Right renal cortex interstitium (tissue), 3 donors: ENCODE measurements at places on chromosomes 4 and X.

- DNase-seq = no peak
Measured at GRCh38 chr4:145404761-145405160, 76.9 kb upstream of the SMAD1 start.

- DNase-seq = no peak
Measured at GRCh38 chrX:16212024-16212423, 44.7 kb downstream of the MAGEB17 start.

GRCh38 chrX:15834053-15834452, 20.6 kb downstream of the AP1S2 start:
- DNase-seq = no peak

- DNase-seq = no peak
Measured at GRCh38 chr4:112735474-112735951, 98.6 kb downstream of the LARP7 start.

- no peak for DNase-seq
Measured at GRCh38 chr4:53267026-53267425, 98.8 kb downstream of the SCFD2 start.

GRCh38 chrX:26822448-26822847, 606.5 kb downstream of the MAGEB5 start:
- no peak for DNase-seq

- DNase-seq = no peak
Measured at GRCh38 chrX:24298191-24298590, 15.7 kb downstream of the SUPT20HL2 start.

GRCh38 chrX:136529795-136530194, 2.2 kb upstream of the VGLL1 start:
- no peak for DNase-seq

GRCh38 chr4:156948738-156949137, 22.9 kb downstream of the PDGFC start:
- no peak for DNase-seq

GRCh38 chrX:122813876-122814275, 370.2 kb upstream of the GRIA3 start:
- DNase-seq = no peak

DNA sequence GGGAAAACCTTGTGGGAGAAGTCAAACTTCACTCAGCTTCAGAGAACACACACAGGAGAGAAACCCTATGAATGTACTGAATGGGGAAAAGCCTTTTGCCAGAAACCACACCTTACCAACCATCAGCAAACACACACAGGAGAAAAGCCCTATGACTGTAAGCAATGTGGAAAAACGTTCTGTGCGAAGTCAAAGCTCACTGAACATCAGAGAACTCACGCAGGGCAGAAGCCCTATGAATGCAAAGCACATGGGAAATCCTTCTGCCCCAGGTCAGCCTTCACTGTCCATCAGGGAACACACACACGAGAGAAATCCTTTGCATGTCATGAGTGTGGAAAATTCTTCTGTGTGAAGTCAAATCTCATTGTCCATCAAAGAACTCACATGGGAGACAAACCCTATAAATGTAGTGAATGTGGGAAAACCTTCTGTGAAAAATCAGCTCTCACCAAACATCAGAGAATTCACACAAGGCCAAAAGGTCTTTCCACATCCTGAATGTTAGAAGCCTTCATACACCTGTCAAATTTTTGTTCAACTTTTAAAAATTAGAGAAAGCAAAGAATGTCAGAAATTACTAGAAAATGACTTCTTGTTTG, 199.4 kb downstream of the SMIM20 start:
- no peak for DNase-seq

GRCh38 chrX:110733166-110733565, 62.5 kb downstream of the CHRDL1 start:
- no peak for DNase-seq

GRCh38 chrX:41870719-41871151, 52.6 kb downstream of the CASK start:
- no peak for DNase-seq

DNA sequence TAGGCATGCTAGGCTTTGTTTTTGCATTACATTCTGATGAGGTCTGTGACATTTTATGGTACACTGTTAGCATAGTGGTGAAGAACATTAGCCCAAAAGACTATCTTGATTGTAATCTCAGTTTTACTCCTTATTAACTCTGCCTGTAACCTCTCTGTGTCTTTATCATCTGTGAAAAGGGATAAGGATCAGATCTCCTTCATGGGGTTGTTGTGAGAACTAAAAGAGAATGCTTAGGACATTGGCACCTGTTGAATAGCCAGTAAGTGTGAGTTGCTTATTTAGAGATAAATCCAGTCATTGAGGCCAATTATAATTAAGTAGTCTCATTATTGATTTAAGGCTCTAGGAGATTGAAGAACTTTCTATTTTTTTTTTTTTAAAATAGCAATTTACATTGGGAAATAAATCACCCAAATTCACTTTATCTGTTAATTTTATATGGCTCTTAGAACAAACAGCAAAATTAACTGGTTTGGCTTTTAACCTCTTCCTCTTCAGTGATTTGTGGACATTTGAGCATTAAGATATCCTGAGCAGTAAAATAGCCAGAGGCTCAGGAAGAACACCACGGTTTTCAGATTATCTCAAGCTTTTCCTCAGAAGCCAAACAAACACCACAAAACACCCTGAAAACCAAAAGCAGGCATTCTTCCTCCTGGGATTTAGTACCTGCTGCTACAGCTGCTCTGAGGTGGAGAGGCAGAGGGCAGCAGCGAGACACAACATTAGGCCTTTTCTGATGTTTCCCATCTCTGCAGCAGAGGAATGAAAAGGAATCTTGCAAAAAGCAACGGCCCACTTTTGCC, 192.9 kb downstream of the ARHGAP10 start:
- peak; percentile 36 for DNase-seq

GRCh38 chr4:75135068-75135825, 202.3 kb downstream of the PARM1 start:
- no peak for DNase-seq

- DNase-seq = no peak
Measured at GRCh38 chr4:59966758-59967157, 1233.4 kb upstream of the ADGRL3 start.

- no peak for DNase-seq
Measured at GRCh38 chr4:143406523-143406922, 69.8 kb downstream of the GAB1 start.

- DNase-seq = no peak
Measured at GRCh38 chr4:23733476-23733875, 156.4 kb downstream of the PPARGC1A start.

GRCh38 chr4:152997771-152998487, 61.8 kb downstream of the FHDC1 start:
- DNase-seq = no peak

DNA sequence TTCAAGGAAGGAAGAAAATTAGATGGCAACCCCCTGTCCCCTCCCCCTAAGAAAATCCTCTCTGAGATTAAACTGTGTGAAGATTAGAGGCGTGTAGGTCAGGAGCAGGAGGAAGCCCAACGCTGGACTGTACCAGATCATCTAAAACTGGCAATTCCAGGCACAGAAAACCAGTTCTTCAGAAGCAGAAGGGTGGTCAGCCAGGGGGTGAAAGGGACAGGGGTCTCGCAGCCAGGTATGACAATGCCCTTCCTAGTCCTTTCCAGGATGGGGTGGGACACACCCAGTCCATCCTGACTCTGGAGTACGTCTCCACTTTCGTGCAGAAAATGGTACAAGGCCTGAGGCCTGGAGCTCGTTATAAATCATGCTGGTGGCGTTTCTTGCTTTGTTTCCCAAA, 3.3 kb upstream of the RHOH start:
- DNase-seq = no peak

DNA sequence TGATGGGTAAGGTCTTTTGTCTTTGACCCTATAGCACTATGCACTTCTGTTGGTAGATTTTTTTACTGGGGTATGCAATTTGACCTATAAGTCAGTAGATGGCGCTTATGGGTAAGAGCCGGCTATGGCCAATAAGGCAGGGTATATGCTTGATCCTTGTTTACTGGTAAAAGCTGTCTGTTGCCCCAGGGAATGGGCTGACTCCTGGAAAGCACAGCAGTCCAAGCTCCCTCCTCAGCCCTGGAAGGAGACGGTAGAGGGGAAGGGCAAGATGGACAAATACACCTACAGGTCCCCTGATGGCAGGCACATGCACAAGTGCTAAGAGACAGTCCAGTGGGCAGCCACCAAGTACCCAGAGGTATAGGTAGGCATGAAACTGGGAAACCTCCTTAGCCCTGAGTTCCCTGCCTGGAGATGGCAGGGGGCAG, 63.7 kb downstream of the ADAMTS3 start:
- no peak for DNase-seq

GRCh38 chr4:181528570-181529184, 714.5 kb upstream of the TENM3 start:
- peak; percentile 62 for DNase-seq

DNA sequence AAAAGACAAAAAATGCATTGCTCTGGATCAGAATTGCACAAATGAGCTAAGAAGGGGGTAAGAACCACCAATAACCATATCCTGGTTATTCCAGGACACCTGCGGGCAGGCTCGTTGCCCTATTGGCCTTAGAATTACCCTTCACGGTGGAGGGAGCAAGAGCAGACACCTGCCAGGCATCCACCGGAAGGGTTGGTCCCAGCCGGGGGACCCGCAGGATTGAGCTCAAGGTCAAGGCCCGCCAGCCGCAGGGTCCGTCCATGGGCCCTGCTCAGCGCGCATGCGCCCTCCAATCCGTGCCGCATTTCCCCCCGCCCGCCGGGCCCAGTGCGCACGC, 575 bp downstream of the SLC25A6 start:
- DNase-seq = no peak

DNA sequence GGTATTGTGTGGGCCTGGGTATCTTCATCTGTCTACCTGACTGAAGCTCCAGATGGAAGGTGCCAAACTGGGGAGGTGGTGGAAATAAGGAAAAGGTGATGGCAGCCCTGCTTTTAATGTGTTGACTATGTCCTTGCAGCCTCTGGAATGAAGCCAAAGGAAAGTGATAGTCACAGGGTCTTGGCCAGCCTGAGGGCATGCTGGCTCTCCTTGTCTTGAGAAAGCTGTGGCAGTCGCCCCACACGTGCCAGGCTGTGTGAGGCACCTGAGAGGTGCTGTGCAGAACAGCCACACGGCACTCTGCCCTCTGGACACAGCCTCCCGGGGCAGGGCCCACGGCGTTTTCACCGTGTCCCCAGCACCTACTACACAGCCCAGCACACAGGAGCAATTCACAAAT, 77.6 kb downstream of the NAT8L start:
- no peak for DNase-seq

- no peak for DNase-seq
Measured at GRCh38 chr4:141375855-141376254, 155.2 kb downstream of the ZNF330 start.

DNA sequence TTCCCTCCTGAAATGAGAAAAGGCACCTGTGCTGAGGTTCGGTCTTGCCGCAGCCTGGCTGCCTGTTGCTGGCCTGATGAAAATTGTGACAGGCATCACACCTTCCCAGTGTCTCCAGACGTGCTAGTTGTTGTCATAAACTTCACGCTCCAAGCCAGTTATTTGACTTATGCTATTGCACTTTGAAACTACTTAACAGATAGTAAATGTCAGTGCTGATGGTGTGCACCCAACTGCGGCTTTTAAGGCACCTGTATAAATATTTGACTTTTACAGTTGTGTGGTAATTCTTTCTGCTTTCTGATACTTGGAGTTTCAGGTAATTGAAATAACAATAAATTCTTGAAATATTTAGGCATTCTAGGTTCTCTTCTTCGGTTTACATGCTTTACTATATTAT, 1.8 kb downstream of the WWC2 start:
- no peak for DNase-seq

GRCh38 chrX:18543738-18544137, 118.3 kb downstream of the CDKL5 start:
- DNase-seq = no peak

DNA sequence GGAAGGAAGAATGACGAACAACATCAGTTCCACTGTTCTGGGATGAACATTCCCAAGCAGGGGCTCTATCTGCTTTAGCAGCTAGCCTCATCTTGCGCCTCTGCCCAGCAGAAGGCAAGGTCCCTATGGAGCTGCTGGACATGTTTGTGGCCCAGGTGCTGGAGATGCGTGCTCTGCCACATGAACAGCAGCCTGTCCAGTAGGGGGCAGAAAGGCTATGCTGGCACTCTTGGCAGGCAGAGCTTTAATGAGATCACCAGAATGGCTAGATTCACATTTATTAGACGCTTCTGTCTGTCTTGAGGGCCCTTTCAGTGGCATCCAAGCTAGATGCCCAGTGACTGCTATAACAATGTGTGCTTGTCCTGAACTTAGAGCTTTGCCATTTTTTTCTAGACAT, 1826.0 kb downstream of the STIM2 start:
- DNase-seq = no peak

DNA sequence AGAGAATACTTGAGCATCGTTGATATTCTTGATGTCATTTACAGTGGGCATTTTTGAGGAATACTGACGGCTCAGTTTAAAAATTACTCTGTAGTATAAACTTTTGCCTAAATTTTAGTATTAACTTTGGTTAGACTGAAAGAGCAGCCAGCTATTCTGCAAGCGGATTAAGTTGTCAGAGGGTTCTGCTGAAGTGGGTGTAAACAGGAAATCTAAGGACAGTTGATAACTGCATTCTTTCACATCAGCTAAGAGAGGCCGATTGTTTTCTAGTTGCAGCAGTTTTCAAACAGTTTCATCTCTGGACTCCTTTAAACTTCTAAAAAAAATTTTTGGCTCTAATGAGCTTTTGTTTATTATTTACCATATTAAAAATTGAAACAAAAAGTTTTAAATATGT, 149.6 kb downstream of the RAPGEF2 start:
- DNase-seq = no peak

DNA sequence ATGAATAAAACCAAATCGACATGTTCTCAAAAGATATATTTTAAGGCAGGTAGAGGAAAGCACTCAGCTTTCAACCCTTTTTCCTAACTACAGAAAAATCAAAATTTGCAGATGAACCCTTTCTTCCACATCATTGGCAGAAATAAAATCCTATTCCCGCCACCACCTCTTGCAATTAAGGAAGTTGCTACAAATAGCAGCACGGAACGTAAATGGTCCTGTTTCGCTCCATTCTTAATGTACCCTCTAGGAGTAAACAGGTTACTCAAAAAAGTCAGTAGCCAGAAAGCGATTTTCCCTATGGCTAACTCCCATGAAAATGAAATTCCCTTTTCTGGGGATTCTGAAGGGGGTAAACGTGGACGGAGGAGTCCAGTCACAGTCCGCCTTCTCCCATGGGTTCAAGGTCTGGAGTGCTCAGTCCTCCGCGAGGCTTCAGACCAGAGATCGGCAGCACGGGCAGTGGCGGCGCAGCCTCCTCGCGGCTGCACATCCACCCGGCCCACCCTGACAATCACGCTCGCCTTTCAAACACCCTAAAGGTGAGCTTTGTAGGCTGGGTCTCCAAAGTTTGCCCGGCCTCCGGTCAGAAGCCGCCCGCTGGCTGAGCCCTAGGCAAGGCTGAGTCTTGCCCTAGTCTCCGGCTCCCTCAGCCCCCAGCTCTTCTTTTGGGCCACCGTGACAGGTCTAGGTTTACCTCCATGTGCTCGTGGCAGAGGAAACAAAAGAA, 1.8 kb downstream of the ATP11C start:
- DNase-seq = no peak

DNA sequence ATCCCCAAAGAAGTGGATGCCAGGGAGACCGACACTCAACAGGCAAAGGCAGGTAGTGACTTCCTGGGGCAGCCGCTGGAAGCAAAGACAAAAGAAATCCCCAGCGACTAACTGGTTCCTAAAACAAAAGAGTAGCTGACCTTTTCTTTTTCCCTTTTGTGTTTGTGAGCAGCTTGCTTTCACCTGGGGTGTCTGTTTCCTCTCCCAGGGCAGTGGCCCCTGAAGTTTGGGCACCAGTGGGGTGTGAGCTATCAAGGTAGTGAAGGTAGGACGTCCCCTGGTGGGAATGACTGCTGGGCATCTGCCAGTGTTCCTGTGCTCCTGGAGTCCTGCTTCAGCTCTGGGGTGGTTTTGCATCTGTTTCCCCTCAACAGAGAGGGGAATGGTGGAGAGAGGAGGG, 41.6 kb upstream of the STIM2 start:
- no peak for DNase-seq
